ENCODE measurements at places on chromosomes 5 and 9.

DNA sequence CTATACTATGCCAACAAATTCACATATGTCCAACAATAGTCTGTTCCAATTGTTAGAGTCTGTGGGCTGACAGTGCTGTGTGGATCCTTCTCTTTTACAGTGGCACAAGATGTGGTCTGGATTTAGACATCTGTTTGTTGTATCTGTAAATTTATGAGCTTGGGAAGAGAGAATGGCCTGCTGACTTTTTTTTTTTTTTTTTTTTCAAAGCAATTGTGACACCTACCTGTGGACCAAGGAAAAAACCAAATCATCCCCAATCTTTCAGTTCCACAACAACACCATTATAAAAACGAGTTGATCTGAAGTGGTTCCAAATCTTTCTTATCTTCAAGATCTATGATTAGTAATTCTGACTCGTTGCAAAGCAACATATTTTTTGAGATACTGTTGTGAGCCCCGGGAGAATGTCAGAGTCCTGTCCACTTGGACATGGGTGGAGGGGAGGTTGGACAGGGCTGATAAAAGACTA lies 4.9 kb downstream of the IRX2 start:
- no peak for DNase-seq

GRCh38 chr9:88303721-88304451 lies 84.4 kb upstream of the SPIN1 start:
- DNase-seq: no peak

DNA sequence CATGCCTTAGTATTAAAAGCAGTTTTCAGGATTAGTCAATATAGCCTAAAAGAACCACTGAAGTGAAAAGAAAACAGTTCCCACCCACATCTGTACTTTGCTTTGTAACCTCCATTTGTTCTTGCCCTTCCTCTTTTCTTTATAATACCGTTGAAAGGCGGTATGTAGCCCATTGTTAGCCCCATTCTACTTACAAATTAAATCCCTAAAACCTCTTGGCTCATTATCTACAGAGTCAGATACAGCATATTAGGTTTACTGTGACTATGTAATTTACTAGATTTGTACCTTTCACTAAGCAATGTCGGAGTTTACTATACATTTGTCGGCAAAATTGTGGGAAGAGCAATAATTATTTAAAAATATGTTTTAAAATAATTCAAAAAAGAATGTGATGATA lies 17.3 kb downstream of the ALDH1A1 start:
- DNase-seq: no peak

DNA sequence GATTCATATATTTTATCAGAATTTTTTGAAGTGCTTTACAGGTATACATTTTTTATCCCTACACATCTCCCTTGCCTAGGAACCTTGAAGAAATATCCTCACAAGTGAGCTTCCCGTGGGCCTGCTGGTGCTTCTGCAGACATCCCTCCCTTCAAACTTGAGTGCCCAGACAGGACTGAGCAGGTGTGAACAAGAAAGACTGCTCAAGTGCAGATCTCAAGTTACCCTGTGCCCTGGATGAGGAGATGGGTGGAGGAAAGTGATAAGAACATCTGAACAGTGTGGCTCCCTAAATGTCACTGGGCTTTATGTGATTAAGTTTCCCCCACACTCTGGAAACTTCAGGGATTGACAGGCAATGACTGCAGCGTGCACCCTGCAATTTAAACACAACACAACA lies 209.8 kb downstream of the TLE1 start:
- no peak for DNase-seq

DNA sequence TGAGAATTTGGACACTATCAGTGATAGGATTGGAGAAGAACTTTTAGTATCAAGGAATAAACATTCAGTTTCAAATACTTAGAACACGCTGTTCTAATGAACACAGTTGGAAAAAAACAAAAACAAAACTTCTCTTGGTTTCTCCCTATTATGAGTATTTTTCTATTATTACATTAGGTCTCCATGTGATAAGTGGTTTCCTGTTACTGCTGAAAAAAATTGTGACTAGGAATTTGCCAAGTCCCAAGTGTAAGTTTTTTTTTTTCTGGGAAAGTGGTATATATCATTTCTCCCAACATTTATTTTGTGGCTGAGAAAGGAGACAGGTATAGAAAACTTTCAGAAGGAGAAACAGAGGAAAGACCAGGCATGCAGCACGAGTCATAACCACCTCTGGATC lies 41.1 kb downstream of the PCSK1 start:
- DNase-seq: no peak

DNA sequence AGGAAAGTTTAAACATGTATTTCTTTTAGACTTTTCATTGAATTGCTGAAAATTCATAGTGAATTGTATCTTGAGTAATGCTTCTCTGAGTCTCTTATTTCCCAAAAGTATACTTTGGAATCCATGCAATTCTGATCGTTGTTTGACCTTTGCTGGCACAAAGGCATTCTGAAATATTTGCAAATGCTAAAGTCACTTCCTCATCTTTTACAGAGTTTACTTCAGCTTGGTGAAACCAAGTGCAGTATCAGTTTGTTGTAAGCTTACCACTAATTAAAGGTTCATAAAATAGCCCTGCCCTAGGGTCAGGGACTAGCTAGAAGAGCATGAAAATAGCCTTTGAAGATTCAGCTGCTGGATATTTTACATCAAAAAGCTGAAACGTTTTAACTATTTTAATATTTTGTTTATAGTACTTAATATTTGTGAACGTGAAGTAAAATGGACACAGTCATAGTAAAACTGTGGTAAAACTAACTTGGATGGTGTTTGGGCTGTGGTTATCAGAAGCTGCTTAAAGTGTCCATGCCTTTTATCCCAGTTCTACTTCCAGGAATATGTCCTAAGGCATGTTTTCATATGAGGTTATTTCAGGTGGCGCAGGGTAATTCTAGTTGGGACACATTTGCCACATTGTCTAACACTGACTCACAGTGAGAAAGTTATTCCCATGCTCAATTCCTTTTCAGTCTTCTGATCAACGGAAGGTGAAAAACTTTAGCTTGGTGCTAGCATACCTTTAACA lies 45.3 kb downstream of the SLC22A5 start:
- no peak for DNase-seq

- DNase-seq: no peak
These were observed 72.2 kb downstream of the C5orf15 start for GRCh38 chr5:133895979-133896845.

DNA sequence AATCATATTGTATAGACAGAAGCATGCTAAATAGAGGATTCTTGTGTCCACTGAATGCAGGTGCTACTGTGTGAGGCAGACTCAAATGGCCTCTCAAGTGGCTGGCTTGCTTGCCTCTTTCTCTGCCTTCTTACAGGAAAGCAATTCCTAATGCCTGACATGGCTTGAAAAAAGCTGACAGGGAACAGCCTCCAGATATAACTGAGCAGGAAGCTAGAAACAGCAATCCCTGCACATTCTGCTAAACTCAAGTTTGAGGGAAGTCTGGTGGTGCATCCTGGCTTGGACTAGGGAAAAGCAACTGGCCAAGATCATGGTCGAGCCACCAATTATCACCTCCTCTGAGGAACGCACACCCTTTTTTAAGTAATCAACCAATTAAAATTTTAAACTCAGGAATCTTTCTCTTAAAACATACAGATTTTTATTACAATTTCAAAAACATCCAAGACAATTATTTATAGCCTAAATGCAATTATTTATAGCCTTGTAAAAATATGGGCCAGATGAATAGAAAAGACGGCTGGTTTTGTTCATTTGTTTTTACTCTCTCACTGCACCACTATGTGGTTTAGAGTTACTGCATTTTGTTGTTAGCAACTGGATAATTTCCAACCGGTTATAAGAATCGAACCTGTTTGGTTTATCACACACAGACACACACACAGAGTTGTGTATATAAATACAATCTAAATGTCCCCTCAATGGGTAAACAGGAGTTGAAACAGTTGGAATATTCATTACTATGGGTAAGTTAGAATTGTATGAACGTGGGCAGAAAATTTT lies 290.9 kb upstream of the ANKRD55 start:
- no peak for DNase-seq

GRCh38 chr9:89994988-89995613 lies 390.3 kb downstream of the GADD45G start:
- DNase-seq: no peak

DNA sequence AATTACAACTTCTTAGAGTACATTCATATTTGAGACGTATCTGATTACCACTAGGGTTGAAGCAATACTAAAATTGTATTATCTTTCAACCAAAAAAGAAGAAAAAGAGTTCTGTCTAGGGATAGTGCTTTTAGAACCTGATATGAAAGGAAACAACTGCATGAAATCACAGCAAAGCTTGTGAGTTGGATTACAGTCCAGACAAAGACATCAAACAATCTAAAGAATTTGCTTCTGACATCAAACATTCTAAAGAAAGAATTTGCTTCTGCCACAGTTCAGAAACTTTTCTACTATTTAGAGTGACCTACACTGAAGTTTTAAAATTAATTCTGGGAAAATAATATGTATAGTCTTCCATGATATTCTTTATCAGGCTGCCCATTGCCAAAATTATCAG lies 1141.1 kb upstream of the ACO1 start:
- no peak for DNase-seq

- no peak for DNase-seq
These were observed 6.4 kb downstream of the THBS4 start for GRCh38 chr5:80041527-80041926.

- DNase-seq: no peak
These were observed 11.8 kb upstream of the ACTBL2 start for GRCh38 chr5:57494104-57495098.

GRCh38 chr9:130328349-130328801 lies 62.8 kb downstream of the HMCN2 start:
- no peak for DNase-seq

- DNase-seq: no peak
These were observed 148.2 kb downstream of the GIN1 start for GRCh38 chr5:102971676-102972293.

- DNase-seq: no peak
These were observed 39.6 kb downstream of the DMAC1 start for GRCh38 chr9:7760014-7760415.

DNA sequence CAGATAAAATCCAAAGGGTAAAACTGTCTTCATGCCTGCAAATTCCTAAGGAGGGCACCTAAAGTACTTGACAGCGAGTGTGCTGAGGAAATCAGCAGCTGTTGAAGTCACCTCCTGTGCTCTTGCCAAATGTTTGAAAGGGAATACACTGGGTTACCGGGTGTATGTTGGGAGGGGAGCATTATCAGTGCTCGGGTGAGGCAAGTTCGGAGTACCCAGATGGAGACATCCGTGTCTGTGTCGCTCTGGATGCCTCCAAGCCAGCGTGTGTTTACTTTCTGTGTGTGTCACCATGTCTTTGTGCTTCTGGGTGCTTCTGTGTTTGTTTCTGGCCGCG lies 727 bp upstream of the ADRB2 start:
- no peak for DNase-seq

DNA sequence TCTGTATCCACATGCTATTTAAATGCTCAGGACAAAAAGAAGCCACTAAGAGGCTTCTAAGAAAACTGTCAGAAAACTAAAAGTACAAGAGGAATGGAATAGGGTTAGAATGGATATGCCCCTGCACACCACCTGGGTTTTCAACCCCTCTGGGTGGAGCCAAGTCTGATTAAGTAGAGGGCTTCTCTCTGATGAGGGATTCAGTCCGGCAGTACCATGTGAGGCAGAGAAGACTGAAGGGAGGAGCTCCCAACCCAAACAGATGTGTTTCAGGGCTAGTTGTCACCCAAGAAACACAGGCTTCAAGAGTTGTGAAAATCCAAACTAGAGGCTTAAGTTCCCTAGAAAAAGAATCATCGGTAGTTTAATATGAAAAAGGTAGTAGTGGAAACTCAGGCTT lies 12.5 kb downstream of the NREP start:
- no peak for DNase-seq

GRCh38 chr9:90772386-90772785 lies 29.2 kb upstream of the SYK start:
- no peak for DNase-seq

DNA sequence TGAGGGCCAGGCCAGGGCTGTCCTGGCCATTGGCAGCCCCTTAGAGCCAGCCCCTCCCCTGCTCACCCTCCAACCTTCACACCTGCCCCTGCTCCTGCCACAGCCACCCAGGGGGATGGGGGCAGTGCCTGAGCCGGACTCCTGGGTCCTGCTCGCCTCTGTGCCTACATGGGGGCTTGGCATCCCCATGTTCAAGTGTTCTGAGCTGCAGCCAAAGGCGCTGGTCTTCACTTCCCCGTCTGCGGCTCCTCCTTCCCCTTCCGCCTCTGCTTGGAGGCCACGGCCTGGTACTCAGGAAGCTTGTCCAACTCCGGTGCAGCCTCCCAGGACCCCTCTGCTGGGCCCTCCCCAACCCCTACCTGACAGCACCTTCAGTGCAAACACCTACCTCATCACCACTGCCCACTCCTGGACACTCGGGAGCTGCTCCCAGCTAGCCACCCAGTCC lies 2.3 kb upstream of the DNLZ start:
- no peak for DNase-seq

DNA sequence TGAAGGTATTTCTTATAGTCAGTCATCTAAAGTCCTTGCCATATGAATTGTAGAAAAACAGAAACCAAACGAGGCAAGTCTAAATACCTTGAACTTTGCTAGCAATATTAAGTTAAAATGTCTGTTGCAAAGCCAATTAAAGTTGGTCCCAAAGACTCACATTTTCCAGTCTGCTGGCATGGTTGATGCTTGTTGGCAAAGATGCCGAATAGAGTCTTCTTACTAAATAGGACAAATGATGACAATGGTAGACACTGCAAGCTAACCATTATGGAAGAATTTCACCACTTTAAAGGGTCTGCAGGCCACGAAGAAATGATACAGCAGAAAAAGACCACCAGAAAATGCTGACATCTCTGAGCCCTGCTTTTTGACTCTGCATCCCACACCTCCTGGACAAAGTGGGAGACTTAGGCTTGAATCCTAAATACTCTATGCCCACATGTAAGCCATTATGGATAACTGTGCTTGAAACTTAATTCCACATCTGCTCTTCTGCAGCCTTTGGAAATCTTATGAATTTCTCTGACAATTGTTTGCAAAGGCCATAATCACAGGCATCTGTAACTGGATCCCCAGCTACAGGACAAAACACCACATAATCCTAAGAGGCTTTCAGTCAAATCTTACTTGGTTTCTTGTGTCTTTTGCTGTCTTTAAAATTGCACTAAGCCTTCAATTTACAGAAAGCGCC lies 61.3 kb downstream of the LHFPL2 start:
- no peak for DNase-seq

DNA sequence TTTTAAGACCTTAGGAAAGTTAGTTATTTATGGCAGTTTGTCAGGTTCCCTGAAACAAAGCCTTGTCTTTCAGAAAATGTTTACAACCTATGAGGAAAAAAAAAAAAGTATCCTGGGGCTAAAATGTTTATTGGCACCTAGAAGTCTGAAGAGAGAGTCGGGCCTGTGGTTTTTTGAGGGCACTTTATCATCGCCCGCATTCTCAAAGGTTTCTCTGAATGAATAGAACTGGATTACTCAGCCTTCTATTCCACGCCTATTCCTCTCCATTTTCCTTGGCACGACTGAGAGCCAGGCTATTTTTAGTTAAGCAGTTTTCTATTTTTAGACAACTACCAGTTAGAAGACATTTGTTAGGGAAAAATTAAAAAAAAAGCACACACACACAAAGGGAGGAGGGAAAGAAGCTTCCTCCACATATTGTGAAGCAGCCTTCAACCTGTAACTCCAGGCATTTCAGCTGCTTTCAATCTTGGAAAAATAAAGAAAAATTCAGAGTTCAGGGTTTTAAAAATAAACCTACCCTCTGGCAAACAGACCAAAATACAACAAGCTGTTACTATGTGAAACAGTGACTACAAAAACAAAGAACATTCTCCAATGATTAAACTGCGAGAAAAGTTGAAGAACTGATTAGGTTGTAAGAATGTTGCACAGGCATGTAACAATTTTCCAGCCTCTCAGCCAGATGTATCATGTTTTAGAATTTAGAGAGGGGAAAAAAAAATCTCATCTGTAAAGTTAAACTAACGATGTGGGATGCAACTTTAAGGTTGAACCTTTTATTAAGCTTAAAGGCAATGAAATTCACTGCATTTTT lies 97.0 kb downstream of the MEF2C start:
- DNase-seq: no peak
